ENCODE measurements at places on chromosomes 4 and X.

DNA sequence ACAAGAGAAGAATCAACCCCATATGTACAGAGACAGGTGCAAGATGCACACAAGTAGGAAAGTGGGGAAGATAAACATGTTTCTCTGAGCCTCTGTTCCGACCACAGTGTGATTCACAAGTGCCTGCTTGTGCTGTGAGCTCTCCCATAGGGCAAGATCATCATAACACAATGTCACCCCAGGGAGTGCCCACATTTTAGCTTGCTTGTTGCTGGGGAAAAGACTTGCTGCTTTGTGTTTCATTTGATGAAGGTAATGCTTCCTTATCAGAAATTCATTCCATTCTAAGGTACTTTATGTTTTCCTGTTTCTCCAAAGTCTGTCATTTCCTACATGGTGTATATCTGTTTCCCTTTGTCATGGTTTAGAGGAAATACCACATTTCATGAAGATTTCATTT is 304.5 kb upstream of the DIPK2B start:
- DNase-seq = no peak

GRCh38 chr4:126242679-126243390 is 928.1 kb downstream of the FAT4 start:
- DNase-seq = no peak

DNA sequence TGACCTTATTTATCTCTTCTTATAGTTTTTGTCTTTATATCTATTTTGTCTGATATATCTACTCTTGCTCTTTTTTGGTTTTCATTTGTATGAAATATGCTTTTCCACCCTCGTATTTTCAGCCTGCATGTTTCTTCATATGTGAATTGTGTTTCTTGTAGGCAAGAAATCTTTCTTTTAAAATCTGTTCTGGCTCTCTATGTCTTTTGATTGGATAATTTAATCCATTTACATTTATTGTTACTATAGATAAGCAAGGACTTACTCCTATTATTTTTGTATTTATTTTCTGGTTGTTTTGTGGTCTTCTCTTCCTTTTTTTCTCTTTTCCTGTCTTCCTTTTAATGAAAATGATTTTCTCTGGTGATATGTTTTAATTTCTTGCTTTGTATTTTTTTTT is 403.1 kb downstream of the DCAF12L2 start:
- DNase-seq = no peak

- DNase-seq = no peak
These were observed 48.2 kb downstream of the TMEM156 start for GRCh38 chr4:38983787-38984598.

DNA sequence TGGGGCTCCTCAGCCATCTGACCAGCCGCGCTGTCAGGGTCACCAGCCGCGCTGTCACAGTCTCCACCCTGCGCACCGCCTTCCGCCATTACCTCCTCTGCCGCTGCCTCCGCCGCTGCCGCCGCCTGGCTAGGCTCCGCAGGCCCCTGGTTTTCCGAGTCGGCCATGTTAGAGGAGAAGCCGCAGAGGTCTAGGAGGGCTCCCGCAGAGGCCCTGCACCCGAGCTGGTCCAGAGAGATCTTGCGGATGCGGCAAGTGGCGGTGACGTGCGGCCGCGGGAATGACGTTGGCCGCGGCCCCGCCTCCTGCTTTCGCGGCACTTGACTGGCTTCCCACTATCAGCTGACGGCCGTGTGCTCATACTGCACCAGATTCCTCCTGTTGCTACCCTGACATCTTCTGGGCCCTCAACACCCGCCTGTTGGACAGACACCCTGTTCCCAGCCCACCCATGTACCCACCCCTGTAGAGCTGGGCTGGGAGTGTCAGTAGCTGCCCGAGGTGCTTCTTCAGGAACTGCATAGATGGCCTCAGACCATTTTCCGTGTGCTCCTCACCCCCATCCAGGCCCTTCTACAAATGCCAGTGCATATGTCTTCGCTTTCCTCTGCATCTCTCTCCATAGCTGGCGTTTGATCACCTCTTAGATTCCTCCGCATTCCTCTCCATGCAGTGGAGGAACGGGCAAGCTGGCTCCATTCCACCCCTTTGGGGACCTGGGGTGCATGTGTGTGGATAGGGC is at the start of gene NAP1L5:
Gene NAP1L5, minus strand, starts transcription at position 242 of the 742 bp plus-strand sequence. Its CDS starts 75 bp downstream, at position 167.
- no peak for DNase-seq

DNA sequence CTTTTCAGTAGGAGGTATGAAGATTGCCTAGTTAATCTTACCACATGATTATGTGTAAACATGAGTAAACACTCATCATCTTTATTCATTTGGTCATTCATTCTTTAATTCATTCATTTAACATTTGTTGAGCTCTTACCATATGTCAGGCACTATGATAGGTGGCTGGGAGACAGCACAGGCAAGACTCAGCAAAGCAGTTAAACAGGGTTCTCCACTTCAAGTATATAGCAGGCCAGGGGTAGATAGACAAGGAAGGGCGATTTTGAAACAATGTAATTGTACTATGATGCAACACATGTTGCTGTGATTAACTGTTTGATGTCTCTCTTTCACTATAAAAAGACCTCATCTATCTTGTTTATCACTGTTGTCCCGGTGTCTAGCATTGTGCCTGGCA is 84.3 kb upstream of the GPR101 start:
- DNase-seq = no peak

DNA sequence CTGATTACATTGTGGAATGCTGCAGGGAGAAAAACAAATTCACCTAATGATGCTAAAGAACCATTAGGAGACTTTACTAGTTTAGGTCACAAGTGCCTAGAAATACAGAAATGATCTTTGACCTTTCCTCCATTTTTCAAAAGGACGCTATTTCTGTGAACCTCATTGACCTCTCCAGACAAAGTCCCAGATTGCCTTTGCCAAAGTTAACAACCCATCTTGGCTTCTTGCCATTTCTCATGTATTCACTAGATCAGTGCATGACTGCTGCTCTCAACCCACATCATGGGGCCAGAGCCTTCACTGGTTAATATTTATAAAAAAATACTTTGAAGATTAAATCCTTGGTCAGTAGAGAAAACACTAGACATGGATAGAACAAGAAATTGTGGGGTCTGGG is 19.9 kb upstream of the AR start:
- no peak for DNase-seq

DNA sequence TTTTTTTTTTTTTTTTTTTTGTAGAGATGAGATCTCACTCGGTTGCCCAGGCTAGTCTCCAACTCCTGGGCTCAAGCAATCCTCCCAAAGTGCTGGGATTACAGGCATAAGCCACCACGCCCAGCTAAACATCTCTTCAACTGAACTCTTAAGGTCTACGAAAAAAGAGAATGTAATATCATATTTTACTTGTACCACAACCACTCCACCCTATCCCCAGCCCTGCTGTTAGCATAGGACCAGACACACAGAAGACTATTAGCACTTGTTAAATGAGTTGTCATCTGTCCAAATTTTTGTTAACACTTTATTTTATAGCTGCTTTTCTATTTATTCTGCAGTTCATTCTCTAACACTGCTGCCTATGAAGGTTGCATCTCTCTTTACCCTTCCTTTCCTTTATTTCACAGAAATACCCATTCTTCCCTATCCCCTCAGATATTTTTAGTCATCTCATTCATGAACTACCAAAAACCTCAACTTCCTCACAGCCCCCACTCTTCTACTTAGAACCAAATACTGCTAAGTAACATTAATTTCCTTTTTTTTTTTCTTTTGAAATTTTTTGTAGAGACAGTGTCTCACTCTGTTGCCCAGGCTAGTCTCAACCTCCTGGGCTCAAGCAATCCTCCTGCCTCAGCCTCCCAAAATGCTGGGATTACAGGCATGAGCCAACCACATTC is 10.1 kb downstream of the SNX12 start:
- no peak for DNase-seq

- no peak for DNase-seq
These were observed 317.1 kb upstream of the GALNT7 start for GRCh38 chr4:172851534-172851933.

- DNase-seq = no peak
These were observed 6.3 kb upstream of the USP53 start for GRCh38 chr4:119206178-119206577.

- no peak for DNase-seq
These were observed 97.8 kb downstream of the WFS1 start for GRCh38 chr4:6367371-6367851.

- DNase-seq = no peak
These were observed 625.1 kb upstream of the TENM3 start for GRCh38 chr4:181618038-181618618.

DNA sequence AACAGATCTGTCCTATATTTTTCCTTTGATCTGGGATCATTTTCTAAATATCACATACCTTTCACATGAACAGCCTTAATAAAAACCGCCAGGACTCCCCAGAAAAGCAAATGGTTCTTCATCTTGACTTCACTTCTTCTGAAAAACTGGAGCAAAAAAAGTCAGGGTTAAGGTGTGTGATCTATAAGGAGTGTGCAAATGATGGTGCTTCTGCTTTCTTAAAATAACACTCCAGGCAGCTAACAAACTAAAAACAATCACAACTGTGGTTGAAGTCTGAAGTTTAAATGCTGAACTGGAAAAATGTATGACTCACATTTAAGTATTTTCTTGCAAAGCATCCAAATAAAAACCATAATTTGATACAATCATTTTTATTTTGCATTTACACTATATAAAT is at the start of gene JCHAIN:
Gene JCHAIN, minus strand, starts transcription at position 140 of the 400 bp plus-strand sequence. Its CDS starts 18 bp downstream, at position 122.
- no peak for DNase-seq

DNA sequence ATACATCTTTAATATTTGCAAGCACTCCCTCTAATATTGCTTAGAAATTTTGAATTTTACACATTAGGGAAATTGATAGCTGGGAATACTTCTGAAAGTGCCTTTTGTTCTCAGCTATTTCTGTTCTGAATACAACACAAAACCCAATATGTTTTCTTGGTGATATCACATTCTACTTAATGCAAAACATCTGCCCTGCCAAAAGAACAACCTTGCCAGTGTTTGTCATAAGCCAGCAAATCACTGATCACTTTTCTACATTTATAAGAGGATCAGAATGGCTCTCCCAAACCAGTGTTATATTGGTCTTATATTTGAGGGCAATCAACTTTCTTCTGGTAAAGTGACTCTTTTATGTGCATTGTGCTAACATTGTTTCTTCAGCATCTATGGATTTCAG is 126.8 kb upstream of the APOOL start:
- no peak for DNase-seq

DNA sequence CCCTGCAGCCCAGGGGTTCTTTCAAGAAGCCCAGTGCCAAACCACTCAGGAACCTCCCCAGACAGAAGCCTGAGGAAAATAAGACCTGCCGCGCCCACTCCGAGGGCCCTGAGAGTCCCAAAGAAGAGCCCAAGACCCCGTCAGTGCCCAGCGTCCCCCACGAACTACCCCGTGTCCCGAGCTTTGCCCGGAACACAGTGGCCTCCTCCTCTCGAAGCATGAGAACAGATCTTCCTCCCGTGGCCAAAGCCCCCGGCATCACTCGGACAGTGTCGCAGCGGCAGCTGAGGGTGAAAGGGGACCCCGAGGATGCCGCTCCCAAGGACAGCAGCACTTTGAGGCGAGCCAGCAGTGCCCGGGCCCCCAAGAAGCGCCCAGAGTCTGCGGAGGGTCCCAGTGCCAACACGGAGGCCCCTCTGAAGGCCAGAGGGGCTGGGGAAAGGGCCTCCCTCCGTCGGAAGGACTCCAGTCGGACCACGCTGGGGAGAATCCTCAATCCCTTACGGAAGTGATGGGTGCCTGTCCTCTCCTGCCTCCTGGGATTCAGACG is 40.2 kb downstream of the FHDC1 start:
- DNase-seq = peak; percentile 27

DNA sequence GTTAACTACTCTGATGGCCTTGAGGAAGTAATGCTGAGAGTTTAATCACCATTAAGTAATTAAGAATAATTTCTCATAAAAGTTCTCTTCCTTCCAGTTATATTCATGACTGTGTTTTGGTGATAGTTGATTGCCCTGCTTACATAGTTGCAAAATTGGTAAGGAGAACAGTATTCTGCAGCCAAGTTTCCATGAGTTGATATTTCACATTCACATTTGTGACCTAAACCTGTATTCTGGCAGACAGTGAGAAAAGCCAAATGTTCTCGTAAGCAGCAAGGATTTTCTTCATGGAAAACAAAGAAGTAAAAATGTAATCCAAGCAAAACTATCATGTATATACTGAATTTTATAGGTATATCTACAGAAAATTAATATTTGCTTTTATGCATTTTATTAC is 187.8 kb upstream of the NUDT6 start:
- DNase-seq = no peak

DNA sequence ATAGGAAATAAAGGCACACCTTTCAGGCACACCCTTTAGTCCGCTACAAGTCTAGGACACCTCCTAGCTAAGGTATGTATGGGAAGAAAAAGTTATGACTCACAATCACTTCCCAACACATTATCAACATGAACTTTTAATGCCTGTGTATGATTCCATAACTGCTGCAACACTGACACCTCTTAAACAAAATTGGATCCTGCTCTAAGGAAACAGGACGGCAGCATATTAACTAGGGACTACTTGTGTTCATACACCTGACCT is 2.4 kb upstream of the PPP3CA start:
- DNase-seq = no peak
